ENCODE measurements at places on chromosomes 3 and 15. TPM values are rescaled to one million over a fixed set of nuclear protein-coding genes. Genes with fewer than 3 reads are reported as not detected.

DNA sequence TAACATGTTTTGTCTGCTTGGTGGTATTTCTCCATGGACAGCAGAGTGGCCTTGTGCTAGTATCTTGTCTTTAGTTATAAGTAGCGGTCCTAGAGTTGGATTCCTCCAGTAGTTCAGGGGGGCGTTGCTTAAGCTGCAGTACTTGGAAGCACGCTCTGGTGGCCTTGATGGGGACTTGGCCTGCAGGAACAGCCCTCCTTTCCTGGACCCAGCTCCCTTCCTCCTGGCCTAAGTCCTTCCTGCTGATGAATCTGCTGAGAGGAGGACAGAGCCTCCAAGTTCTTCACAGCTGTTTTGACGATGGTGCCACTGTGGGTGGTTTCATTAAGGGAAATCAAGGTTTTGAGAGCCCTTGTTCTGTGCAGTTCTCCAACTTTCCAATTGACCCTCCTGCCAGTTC, 38.6 kb upstream of the SEC22A start:
- no peak for DNase-seq

DNA sequence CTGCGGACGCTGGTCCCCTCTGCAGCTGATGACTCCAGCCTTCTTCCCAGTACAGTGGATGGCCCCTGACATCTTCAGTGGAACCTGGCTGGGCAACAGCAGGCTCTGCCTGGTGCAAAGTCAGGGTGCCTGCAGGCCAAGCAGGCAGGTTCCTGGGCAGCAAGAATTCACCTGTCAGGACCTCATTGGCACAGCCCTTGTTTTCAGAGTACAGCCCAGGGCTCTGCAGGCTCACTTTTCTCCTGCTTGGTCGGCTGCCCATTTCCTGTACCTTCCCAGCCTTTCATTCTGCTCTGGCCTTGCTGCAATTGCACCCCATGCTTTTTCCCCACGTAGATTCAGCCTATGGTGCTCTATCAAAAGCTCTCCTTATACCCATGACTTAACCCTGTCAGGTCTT, 56.0 kb downstream of the LRTM1 start:
- DNase-seq = no peak

The PLA2G4E gene
- not detected for total RNA-seq

GRCh38 chr15:65793818-65794104, 1.7 kb upstream of the DENND4A start:
- no peak for DNase-seq

- DNase-seq = no peak
Observed at GRCh38 chr3:19877656-19878055, 56.4 kb downstream of the EFHB start.

The SMCO1 gene
- total RNA-seq = not detected
